ENCODE measurements at places on chromosomes 2 and 18.

DNA sequence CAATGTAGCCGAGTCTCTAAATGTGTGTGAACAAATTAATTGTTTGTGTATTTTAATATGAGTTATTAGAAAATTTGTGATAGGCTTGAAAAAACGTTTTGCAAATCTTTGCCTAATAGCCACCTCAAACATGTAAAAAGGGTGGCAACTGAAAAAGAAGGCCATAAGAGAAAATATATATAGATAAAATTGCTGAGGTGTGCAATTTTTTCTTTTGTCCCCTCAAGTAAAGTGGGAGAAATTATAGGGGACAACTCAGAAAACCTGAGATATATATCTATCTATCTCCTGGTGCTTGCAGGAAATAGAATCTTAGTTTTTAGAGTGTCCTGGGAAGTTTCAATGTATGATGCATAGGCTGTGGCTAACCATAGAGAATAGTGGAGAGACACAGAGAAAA, 201.4 kb upstream of the LRP1B start:
- no peak for DNase-seq

DNA sequence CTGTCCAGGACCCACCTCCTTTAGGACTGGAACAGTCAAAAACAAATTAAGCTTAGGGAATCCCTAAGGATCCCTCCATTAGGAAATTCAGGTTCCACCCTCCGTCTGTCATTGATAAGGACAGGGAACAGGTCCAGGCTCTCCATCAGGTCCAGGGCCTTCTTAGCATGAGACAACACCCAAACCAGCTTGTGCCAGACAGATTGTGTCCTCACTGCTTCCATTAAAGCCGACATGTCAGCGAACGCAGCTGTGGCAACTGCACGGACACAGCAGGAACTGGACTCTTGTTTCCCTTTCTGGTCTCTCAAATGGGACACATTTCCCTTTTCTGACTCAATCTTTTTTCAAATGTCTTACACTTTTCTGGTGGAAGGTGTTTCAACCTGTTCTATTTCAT, 81.4 kb downstream of the BCL11A start:
- DNase-seq: no peak

DNA sequence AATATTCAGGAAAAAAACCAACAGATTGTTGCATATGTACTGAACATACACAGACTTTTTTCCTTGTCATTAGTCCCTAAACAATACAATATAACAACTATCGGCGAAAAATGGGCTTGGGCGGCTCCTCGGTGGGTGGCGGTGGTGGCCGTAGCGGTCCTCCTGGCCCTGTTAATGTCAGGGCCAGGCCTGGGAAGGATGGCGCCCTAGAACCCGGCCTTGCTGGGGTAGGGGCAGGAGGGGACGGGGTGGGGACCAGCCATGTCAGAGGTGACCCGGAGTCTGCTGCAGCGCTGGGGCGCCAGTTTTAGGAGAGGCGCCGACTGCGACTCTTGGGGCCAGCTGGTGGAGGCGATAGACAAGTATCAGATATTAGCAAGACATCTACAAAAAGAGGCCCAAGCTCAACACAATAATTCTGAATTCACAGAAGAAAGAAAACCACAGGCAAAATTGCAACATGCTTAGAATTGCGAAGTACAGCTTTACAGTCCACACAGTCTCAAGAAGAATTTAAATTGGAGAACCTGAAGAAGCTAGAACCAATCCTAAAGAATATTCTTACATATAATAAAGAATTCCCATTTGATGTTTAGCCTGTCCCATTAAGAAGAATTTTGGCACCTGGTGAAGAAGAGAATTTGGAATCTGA, 36.5 kb downstream of the ROCK2 start:
- DNase-seq: no peak

GRCh38 chr2:100756704-100757103, 63.2 kb upstream of the NPAS2 start:
- DNase-seq: no peak

Data from renal pelvis (tissue), 12 donors.